Stimulated activated CD8-positive, alpha-beta memory T cell treated with anti-CD3 and anti-CD28 coated beads, Interleukin-7, amount 100 ng/mL, for 1 hour (primary cell): ENCODE measurements at places on chromosomes 3 and 15.

- DNase-seq = no peak
Measured at GRCh38 chr3:146664403-146664802, 59.3 kb upstream of the PLSCR5 start.

DNA sequence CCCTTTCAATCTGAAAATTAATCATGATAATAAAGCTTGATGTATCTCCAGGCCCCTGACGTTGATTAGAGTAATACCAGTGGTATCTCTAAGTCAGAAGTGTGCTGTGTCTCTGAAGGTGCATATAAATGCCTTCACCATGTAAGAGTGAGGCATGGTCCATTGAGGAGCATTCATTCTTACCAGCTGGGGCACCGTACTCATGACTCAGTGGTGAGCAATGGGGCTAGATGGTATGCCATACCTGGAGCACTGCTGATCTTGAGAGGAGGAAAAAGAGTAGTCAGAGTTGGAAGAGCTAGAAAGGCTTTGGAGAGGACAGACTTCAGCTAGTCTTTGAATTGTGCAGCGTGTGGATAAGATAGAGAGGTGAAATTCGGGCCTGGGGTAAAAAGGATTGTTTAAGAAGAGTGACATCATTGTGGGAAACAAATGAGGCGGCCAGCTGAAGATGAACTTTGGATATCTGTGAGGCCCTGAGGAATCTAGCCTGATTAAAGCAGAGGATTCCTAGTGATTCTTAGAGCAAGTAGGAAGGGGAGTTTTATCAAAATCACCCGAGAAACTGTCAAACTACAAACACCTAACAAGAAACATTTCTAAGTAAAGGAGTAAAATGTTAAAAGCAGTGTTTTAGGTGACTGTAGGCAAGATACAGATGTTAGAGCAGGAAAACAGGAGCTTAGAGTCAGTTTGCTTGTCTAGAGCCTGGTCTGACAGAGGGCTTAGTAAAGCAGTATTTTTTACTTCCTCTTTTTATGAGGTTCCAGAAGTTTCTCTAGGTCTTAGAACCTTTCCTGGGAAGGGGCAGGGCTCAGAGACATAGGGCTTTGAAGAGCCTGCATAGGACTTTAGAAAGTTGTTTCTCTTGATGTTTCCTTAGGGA is 13.6 kb downstream of the TMOD3 start:
- no peak for DNase-seq

GRCh38 chr3:190429681-190430080 is 20.0 kb downstream of the TMEM207 start:
- no peak for DNase-seq

- DNase-seq = no peak
Measured at GRCh38 chr3:140341203-140341602, 336.7 kb upstream of the TRIM42 start.

DNA sequence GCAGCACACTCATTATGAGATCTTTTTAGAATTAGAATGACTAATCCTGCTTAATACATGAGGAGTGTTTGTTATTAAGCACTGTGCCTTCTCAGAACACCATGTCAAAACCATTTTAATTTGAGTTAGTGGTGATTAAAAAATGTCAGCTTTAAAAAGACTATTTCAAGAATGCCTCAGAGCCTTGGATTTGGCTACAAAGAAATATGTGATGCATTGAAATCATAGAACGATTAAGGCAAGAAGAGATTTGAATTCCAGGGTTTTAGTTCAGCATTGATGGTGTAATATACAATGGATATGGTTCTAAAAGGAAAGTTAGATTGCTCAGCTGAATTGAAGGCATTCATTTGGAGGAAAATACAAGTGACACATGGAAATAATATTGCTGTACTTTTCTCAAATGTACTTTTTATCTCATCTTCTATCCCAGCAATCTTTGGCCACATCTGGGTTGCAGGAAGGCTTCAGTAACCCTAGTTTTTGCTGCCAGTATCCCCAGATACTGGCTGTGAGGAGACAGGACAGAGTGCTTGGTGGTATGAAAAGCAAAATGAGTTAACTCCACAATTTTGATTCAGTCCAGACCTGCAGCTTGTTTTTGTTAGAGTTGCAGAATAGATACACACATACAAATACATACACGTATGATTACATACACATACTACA is 303.8 kb downstream of the CLSTN2 start:
- no peak for DNase-seq

DNA sequence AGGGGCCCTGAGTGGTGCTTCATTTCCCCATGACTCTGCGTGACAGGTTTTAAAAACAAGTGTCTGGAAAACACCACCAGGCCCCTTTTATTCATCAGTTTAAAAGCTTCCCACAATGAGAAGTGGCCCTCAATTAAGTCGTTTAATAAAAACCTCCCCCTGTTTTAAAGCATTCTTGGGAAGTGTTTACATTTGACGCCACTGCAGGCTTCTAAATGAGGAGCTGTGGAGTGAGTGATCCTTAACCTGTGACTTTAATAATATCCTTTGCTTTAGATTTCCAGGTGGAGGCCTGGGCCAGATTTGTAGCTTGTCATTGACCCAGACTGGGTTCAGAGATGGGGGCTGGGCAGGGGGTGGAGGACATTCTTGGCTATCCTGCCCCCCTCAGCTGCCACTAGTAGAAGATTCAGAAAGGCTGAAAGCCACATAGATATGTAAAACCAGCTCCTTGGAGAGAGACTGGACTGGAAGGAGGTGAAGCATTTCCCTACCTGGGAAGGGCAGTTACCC is 11.3 kb downstream of the CGNL1 start:
- DNase-seq = no peak

GRCh38 chr3:9867106-9867505 is 12.9 kb downstream of the CIDEC start:
- DNase-seq = no peak

DNA sequence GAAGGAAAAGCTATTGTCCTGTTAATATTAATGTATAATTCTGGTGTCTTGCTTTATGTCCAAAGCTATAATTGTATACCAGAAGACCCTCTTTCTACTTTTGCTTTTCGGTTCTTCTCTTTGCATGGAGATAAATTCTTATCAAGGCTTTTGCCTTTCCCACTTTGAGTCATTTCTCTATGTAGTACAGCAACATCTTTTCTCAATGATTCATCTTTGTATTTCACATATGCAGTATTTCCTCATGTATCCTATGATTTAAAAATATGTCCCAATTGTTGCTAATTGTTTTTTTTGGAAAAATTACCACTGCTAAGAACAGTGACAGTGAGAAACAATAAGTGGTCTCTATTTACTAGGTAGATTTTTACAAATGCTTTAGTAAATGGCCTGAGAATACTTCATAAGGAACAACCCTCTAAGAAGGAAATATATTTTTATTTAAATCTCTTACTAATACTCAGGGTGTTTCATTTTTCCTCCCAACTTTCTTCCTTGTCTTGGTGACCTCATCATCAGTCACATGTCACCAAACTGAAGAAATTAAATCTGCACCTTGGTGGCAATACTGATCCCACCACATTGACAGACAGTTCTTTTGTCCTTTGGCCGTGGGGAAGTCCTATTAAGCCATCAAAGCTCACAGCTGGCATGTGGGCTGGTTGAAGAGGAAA is 290.6 kb downstream of the SATB1 start:
- no peak for DNase-seq

GRCh38 chr3:57079474-57079831 is 19.0 kb downstream of the SPATA12 start:
- no peak for DNase-seq

DNA sequence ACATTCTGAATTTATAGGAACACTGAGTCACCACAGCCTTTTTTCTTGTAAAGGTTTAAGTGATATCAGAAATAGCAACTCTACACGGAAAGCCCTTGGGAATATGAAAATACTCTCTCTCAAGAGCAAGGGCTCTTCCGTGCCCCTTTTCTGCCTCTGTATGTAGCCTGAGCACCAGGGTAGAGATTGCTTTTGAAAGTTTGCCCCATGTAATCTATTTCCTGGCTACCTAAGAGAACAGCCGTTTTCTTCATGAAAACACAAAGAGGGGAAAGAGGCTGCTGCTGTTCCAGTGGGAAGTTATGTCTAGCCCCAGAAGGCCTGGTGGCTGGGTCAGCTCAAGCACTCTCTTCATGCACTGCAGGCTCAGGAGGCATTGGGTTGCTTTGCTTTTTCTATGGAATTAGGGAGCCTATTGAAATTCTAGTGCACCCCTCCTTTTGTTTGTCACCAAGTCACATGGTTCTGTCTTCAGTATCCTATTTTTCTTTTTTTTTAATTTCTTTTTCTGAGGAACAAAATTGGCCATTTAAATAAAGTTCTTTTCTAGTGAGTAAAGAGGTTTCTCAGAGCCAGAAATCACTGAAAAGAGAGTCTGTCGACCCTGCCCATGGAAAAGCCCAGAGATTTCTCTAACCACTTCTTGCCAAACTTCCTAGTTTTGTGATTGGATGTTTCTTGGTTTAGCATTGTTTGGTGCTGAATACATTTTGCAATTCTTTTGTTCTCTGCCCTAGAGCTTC is 39.5 kb downstream of the TIGIT start:
- DNase-seq = no peak

GRCh38 chr3:10438902-10439610 is 66.3 kb downstream of the ATP2B2 start:
- no peak for DNase-seq

GRCh38 chr15:100661156-100661555 is 58.8 kb downstream of the ASB7 start:
- no peak for DNase-seq

- no peak for DNase-seq
Measured at GRCh38 chr3:62277986-62278385, 95.4 kb downstream of the FEZF2 start.

GRCh38 chr3:77207753-77208152 is 167.9 kb downstream of the ROBO2 start:
- no peak for DNase-seq

- no peak for DNase-seq
Measured at GRCh38 chr3:95923496-95924210, 890.7 kb upstream of the EPHA6 start.

- DNase-seq = no peak
Measured at GRCh38 chr3:107767897-107768605, 245.3 kb downstream of the BBX start.
